ENCODE measurements at places on chromosomes 7 and 10.

- DNase-seq = peak; percentile 3
Observed at GRCh38 chr10:125859128-125859817, 21.8 kb downstream of the DHX32 start.

- no peak for DNase-seq
Observed at GRCh38 chr10:70932392-70933196, 44.2 kb upstream of the PCBD1 start.

DNA sequence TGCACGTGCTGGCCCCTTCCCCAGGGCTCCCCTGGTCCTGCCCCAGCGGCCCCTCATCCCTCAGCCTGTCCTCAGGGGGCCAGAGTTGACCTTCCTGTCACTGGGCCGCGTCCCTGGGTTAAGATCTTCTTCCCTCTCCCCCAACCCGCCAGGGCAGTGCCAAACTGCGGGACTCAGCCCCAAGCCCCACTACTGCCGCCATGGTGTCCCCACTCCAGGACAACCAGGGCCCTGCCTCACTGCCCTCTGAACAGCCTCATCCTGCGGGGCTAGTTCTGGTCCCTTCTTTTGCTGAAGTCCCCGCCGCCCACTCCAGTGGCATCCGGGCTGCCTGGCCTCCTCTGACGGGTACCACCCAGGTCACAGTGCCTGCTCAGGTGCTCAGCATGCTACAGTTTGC, 37.5 kb downstream of the UNCX start:
- no peak for DNase-seq

DNA sequence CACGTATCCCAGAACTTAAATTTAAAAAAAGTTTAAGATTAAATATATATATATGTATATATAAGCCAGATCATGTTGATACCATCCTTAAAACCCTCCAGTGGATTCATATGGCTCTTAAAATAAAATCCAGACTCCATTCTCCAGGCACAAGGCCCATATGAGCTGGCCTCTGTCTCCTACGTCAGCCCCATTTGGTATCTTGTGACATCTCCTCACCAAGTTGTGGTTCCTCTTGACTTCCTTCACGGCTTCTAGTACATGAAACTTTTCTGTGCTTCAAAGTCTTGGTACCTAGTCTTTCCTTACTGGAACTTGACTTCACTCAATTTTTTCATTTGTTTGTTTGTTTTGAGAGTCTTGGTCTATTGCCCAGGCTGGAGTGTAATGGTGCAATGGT, 61.3 kb downstream of the PRLHR start:
- DNase-seq = peak; percentile 60

DNA sequence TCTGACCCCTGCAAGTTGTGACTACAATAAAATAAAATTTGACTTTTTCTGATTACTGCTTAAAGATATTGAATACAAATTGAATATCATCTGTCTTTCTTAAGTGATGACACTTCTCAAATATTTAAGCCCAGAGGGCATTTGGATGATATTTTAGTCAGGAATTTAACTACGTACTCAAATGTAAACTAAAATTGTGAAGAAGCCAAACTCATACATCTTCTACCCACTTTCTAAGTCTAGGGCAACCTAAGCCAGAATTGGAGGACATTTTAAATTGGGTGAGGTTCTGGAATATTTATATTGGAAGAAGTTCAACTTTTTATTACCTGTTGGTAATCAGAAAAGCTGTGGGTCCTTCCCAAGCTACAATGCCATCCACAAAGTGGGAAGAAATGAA, 149.1 kb upstream of the WDR11 start:
- DNase-seq = no peak
